ENCODE measurements at places on chromosomes 7 and 10.

- DNase-seq: no peak
These were observed 40.0 kb downstream of the FIGNL1 start for GRCh38 chr7:50409856-50410745.

DNA sequence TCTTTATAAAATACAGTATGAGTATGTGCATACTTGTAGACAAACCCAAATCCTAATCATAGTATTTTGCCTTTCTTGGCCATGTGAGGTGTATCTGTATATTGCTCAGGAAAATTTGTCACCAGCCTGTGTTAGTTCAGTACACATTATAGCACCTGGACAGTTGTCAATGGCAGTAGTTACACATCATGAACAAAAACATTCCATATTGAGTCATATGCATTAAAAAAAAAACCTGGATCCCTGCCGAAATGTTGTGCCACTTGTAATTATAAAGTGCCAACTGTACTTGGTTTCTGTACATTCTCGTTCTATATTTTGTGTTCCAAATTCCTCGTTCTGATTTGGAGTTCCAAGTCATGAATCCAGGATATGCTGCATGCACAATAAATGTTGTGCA, 410.4 kb downstream of the INHBA start:
- DNase-seq: no peak

DNA sequence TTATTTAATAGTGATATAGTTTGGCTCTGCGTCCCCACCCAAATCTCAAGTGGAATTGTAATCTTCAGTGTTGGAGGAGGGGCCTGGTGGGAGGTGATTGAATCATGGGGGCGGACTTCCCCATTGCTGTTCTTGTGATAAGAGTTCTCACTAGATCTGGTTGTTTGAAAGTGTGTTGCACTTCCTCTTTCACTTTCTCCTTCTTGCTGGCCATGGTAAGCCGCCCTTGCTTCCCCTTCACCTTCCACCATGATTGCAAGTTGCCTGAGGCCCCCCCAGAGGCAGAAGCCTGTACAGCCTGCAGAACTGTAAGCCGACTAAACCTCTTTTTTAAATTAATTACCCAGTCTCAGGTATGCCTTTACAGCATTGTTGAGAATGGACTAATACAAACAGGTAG, 101.4 kb downstream of the MTPAP start:
- DNase-seq: no peak

- no peak for DNase-seq
These were observed 108.8 kb downstream of the CUX1 start for GRCh38 chr7:101926265-101926664.

- no peak for DNase-seq
These were observed 47.1 kb upstream of the DYNC1I1 start for GRCh38 chr7:95725205-95725604.

- DNase-seq: no peak
These were observed 275.9 kb downstream of the SKAP2 start for GRCh38 chr7:26588511-26588910.

DNA sequence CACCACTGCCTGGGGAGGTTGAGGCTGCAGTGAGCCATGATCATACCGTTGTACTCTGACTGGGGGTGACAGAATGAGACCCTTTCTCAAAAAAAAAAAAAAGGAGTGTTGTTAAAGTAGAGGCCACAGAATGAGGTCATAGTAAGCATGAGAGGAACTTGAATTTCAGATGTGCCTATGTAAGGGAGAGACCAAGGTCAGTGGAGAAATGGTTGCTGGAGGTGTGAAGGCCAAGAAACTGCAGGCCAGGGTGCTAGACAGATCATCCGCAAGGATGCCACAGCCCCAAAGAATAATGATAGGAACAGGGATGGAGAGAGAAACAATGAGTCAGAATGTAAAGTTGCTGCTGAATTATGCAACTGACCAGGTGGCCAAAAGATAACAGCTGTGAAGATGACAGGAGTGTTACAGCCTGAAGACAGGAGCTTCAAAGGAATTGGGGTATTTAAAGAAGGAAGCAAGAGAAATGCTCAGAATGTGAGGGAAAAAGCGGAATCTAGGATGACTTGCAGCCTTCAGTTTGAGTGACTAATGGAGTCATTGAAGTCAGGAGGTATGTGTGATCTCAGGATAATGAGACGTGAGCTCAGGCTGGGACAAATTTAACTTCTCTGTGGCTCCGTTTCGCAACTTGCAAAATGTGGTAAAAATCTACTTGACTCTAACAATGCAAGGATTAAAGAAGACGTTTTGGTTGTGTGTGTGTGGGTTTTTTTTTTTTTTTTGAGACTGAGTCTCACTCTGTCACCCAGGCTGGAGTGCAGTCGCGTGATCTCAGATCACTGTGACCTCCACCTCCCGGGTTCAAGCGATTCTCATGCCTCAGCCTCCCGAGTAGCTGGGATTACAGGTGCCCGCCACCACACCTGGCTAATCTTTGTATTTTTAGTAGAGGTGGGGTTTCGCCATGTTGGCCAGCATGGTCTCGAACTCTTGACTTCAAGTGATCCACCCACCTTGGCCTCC, 22.2 kb downstream of the TYW1B start:
- DNase-seq: no peak

- DNase-seq: no peak
These were observed 50.7 kb downstream of the ERCC6 start for GRCh38 chr10:49488056-49488717.

DNA sequence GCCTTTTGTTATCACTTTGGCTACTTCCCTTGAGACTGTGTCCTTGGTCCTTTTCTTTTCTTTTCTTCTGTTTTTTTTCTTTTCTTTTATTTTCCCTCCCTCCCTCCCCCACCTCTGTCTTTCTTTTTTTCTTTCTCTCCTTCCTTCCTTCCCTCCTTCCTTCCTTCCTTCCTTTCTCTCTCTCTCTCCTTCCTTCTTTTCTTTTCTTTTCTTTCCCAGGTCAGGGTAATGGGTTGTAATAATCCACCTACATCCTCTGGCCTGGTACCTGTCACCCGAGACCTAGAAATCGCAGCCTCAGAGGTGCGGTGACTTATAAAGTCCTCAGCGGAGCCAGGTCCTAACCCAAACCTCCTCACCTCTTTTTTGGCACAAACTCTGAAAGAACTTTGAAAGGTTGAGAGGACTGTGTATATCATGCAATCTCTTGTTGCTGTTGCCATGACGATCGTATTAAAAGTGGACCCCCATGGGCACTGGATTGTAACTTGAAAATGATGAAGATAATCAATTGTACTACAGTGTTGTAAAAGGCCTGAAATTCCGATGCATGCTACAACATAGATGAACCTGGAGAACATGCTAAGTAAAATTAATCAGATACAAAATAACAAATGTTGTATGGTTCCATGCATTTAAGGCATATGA, 140.7 kb upstream of the AGK start:
- DNase-seq: no peak

DNA sequence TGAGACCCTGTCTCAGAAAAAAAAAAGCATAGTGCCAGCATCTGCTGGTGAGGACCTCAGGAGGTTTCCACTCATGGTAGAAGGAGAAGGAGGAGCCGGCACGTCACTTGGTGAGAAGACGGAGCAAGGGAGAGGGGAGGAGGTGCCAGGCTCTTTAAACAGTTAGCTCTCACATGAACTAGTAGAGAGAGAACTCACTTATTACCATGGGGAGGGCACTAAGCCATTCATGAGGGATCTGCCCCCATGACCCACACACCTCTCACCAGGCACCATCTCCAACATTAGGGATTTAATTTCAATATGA, 62.9 kb upstream of the VKORC1L1 start:
- DNase-seq: no peak

DNA sequence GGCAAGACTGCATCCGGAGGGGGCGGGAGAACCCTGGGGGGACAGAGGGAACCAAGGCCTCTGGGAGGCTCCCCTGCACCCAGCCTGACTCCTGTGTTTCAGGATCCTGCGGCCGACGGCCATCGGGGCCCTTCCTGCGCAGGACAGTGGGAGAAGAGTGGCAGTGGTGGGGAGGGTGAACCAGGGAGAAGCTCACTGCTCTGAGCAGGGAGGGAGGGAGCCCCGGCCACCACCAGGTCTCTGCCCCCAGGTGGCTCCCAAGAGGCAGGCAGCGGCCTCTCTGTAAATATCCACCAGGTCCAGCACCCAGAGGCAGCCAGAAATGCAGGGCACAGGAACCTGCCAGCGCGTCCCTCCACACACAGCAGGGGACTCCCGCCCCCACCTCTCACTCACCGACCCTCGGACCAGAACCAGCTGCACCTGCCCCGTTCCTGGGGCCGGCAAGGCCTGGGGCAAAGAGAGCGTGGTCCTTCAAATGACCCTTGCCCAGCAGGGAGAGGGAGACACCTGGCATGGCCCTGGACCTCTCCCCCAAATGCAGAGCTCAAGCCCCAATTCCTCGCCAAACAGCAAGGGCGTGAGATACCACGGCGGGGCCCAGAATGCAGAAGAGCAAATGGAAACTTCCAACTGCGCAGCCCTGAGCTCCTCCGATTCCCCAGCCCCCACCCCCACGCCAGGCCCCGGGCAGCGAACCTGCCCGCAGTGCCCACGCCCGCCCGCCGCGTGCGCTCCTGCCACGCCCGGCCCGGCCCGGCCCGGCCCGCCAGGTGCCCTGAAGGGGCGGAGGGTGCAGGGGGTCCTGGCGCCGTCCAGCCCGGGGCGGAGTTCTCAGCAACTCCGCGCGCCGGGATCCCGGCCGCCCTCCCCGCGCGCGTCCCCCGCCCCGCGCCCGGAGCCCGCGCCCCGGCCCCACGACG, 805 bp downstream of the RASGEF1A start:
- DNase-seq: no peak

- no peak for DNase-seq
These were observed 35.3 kb downstream of the AGAP3 start for GRCh38 chr7:151121380-151122170.

DNA sequence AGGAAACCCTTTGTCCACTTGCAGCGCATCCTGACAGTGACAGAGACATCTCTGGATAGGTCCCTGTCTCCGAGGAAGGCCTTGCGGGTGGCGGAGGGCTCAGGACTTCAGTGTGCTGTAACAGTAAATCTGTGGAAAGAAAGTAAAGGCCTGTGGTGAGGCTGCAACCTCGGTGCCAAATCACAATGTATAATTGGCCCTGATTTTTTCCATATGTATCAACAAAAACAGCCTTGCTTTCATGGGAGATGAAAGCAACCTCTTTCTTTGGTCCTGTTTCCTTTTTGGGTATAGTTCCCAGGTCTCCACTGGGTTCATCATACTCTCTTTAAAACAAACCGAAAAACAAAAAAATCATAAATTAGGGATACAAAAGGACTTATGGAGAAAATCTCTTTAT, 110.9 kb upstream of the BMPER start:
- DNase-seq: no peak

GRCh38 chr7:1428941-1429501, 30.2 kb downstream of the MICALL2 start:
- DNase-seq: no peak

GRCh38 chr10:125557801-125558505, 125.0 kb downstream of the TEX36 start:
- DNase-seq: no peak

DNA sequence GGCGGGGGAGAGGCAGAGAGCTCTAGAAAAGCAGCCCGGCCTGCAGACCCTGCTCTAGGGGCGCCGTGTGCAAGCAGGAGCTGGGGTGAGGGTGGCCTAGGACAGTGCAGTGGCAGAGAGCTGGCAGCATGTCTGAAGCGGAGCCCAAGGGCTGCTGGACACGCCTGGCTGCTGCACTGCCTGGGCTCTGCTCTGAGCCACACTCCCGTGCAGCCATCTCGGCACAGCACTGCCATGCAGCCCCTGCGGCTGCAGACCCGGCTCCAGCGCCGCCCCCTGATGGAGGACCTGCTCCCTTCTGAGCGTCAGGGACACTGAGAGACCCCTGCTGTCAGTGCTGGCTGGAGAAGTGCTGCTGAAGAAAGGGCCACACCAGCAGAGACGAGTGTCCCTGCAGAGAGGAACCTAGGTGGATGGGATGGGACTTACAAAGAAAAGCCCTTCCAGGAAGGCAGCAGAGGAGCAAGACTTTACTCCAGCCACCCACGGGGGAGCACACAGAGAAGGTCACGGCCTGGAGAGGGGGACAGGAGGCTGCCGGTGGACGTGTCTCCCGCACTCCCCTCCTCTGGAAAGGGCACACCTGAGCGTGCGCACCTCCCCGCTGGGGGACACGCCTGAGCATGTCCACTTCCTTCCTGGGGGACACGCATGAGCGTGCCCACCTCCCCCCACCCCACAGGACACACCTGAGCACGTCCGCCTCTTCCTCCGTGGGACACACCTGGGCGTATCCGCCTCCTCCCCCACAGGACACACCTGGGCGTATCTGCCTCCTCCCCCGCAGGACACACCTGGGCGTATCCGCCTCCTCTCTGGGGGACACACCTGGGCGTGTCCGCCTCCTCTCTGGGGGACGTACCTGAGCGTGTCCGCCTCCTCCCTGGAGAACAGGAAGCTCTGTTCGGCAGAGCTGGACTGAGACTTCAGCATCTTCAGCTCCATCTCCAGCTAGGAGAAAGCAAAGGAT, 252.9 kb downstream of the MAD1L1 start:
- no peak for DNase-seq

DNA sequence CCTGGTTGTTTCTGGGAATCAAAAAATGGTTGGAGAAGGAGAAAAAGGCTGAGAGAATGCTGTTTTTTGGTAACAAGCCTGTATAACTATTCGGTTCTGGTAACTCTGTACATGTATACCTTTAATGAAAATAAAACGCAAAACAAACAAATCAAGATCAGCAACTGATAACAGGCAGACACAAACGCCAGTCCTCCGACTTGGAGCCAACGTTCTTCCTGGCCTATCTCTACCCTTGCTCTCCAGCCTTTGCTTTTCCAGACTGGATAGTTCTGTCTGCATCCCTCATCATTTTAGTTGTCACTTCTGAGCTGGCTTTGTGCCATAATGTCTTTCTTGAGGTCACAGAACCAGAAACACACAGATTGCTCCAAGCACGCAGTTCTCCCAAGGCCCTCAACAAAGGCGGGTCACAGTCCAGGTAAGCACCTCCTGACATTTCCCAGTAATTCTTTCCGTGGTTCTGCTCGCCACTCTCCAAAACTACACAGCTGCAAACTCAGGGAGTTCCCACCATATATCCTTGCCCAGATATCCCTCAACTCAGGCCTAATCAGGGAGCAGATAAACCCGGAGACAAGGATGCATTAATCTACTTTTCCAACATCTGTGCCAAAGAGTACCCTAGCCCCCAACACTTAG, 20.2 kb downstream of the HIP1 start:
- DNase-seq: no peak

GRCh38 chr7:103664577-103664976, 218.6 kb upstream of the SLC26A5 start:
- DNase-seq: no peak

GRCh38 chr7:2403014-2403717, at the start of gene CHST12:
Gene CHST12, plus strand, starts transcription at chr7:2403611. Its CDS starts 29,029 bp downstream, at chr7:2432640.
- peak; percentile 91 for DNase-seq
